ENCODE measurements at places on chromosomes 2 and 18. TPM values are rescaled to one million over a fixed set of nuclear protein-coding genes. Genes with fewer than 3 reads are reported as not detected.

DNA sequence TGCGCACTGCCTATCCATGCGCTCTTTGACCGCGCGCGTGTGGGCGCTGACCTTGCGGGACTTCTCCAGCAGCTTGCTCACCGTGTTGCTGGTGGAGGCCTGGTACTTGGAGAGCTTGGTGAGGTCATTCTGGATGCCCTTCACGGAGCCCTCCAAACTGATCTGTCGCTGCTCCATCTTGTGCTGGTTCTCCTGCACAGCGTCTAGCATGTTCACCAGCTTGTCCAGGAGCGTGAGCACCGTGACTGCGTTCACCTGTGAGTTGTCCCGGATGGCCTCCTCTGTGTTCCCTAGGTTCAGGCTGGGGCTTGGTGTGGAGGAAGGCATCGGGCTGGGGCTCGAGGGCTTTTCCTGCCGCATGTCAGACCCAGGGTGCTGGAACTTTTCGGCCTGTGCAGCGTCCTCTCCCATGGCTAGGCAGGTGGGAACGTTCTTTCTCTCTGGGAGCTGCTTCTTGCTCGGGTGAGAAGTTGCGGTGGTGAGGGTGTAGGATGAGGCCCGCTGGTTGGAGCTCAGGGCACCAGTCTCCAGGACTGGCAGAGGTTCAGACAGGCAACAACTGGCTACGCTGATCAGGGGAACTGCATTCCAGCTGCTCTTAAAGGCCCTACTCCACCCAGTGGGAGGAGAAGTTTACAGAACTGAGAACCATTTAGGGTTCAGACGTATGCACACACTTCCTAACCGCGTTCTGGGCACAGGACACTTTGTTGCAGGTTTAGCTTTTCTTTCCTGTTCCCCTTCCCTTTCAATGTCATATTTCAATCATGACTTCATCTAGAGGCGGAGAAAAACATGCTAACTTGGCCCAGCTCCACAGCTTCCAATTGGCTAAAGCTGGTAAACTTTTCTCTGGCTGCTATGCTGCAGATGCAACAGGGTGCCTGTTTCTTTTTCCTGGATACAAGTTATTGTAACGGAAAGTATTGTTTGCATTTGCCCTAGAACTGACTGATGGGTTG, at the start of gene CAVIN2:
Gene CAVIN2 (minus strand): TSS at position 574 of the 962 bp plus-strand sequence. CDS start 163 bp downstream, at position 411.
- peak within 1 kb of the TSS; percentile 84 for H3K27ac ChIP-seq
- H3K36me3 ChIP-seq: no peaks in the 10 kb centered on the region
- H3K4me1 ChIP-seq: no peaks in the 10 kb centered on the region
- no peaks in the 10 kb centered on the region for H3K27me3 ChIP-seq
- peak within 1 kb of the TSS; percentile 48 for H3K4me3 ChIP-seq
- peak; percentile 48 for DNase-seq

Gene COBLL1
- total RNA-seq: 9.5 TPM

DNA sequence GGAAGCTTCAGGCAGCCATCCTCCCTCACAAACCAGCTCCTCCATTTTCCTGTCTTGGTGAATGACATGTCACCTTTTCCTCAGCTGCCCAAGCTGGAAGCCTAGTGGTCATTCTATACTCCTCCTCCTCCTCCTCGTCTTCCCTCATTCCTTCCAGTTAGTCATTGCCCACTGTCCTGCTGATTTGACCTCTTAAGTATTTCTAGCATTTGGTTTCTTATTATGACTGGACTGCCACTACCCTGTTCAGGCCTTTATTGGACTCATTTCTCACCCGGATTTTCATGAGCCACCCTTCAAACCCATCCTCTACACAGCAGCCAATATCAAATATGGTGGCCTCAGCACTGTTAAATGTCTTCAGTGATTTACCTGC, 21.9 kb upstream of the MGAT5 start:
- H3K27me3 ChIP-seq: no peaks in the 10 kb centered on the region
- H3K4me3 ChIP-seq: no peak overlapping the region
- no peak for DNase-seq

DNA sequence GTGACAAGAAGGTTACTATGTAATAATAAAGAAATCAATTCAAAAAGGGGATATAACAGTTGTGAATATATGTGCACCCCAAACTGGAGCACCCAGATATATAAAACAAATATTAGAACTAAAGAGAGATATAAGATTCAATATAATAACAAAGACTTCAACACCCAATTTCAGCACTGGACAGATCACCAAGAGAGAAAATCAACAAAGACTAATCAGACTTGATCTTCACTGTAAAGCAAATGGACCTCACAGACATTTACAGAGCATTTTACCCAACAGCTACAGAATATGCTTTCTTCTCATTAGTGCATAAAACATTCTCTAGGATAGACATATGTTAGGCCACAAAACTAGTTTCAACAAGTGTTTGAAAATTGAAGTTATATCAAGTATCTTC, 287.7 kb downstream of the DSC3 start:
- no peaks in the 10 kb centered on the region for H3K4me1 ChIP-seq
- no peak overlapping the region for H3K27ac ChIP-seq
- no peaks in the 10 kb centered on the region for H3K27me3 ChIP-seq
- DNase-seq: no peak
- H3K36me3 ChIP-seq: no peaks in the 10 kb centered on the region
- H3K4me3 ChIP-seq: no peak overlapping the region

DNA sequence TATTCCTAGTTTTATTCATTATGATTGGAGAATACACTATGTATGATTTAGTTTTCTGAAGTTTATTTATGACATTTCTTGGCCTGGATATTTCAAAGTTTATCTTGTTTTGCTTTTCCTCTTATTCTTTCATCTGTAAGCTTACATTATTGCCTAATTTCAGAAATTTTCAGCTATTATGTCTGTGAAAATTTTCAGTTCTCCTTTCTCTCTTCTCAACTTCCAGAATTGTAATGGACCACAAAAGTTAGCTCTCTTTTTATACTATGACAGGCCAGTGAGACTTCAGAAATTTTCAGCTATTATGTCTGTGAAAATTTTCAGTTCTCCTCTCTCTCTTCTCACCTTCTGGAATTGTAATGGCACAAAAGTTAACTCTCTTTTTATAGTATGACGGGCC, 97.2 kb upstream of the SCN7A start:
- H3K27me3 ChIP-seq: no peaks in the 10 kb centered on the region
- H3K36me3 ChIP-seq: no peaks in the 10 kb centered on the region
- no peak overlapping the region for H3K4me3 ChIP-seq
- no peaks in the 10 kb centered on the region for H3K4me1 ChIP-seq
- DNase-seq: no peak
- H3K27ac ChIP-seq: no peak overlapping the region

Gene REG3G
- not detected for total RNA-seq

Gene C2orf81
- total RNA-seq: 2.1 TPM

Gene TUBB8B
- not detected for total RNA-seq

GRCh38 chr18:79465392-79465991, 69.8 kb downstream of the NFATC1 start:
- no peaks in the 10 kb centered on the region for H3K4me1 ChIP-seq
- no peak overlapping the region for H3K4me3 ChIP-seq
- H3K27me3 ChIP-seq: no peaks in the 10 kb centered on the region

Gene NMS
- total RNA-seq: not detected

DNA sequence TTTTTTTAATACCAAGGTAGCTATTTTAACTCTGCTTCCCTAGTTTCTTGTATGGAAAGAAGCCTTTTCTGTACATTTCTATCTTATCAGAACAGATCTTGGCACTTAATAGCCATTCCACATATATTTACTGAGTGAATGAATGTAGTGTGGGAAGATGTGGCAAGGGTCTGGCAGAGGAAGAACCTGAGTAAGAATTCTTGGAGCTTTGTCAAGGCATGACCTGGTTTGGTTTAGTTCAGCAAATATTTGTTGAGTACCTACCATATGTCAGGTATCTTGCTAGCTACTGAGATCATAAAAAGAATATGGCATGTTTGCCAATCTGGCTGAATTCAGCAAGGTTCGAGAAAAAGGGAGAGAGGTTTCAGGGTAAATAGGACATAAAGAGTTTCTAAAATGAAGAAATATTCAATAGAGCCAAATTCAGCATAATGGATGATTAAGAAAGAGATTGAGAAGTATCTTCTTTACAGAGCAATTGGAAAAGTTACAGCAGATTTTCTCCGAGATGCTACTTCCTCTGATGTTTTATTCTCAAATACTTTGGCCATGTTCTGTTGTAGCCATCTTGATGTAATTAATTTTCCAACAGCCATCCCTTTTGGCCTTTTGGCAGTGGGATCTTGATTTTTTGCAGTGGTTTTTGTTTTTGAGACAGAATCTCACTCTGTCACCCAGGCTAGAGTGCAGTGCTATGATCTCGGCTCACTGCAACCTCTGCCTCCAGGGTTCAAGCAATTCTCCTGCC, 21.7 kb upstream of the MEP1B start:
- H3K4me1 ChIP-seq: no peaks in the 10 kb centered on the region
- no peak for DNase-seq
- H3K27ac ChIP-seq: no peak overlapping the region
- no peaks in the 10 kb centered on the region for H3K36me3 ChIP-seq

GRCh38 chr18:10919851-10920250, 229.5 kb downstream of the PIEZO2 start:
- no peak overlapping the region for H3K4me3 ChIP-seq
- DNase-seq: no peak
- H3K27ac ChIP-seq: no peak overlapping the region
- no peaks in the 10 kb centered on the region for H3K36me3 ChIP-seq
- H3K4me1 ChIP-seq: no peaks in the 10 kb centered on the region

DNA sequence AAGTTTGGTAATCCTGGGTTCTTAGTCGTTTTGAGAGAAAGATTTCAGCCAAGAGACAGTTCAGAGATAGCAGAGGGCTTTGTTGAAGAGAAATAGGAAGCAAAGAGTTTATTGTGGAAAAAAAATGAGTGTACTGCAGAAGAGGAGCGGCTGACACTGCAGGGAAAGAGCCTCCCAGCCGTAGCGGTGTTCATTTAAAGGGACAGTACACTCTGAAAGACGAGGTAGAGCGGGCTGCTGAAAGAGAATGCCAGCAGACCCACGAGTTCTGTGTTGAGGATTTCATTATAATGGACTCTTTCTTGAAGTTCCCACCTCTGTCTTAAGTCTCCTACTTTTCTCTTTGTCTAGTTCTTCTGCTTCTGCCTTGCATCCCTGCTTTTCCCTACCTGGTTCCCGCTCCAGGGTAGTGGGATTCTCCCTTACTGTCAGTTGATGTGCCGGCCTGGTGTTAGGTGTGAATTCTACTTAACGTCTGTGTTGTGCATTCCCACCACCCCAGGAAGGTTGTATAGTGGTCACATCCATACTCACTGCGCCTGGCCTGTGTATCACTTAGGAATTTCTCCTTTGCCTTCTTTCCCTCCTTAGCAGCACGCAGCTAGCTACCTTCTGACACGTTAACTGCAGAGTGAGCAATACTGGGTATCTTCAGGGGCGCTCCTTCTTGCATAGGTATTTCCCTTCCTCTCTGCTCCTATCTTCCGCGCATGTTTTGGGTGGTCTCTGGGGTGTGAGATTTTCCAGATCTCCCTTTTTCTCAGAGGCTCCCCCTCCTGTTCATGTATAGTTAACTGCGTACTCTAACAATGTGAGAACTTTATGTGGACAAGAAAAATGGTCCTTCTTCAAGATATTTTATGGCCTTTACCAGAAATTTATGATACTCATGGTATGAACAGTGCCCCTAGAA, 164.5 kb downstream of the PTH2R start:
- no peaks in the 10 kb centered on the region for H3K4me1 ChIP-seq
- H3K27ac ChIP-seq: no peak overlapping the region
- no peak for DNase-seq
- H3K36me3 ChIP-seq: no peaks in the 10 kb centered on the region
- H3K27me3 ChIP-seq: no peaks in the 10 kb centered on the region
- no peak overlapping the region for H3K4me3 ChIP-seq

DNA sequence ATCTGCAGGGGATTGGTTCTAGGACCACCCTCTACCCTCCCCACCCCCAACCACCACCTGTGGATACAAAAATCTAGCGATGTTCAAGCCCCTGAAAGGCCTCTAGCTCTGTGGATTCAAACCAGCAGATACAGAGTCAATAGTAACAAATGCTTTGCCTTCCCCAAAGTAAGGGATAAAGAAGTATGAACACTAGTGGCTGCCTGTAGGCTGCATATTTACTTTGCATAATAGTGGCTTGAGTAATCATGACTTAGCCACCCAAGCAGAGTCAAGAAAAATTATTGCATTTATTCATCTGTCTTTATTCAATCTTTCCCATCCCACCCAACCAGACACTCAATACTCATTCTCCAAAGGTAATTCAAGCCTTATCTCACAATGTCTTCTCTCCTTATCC, 43.8 kb downstream of the SOCS6 start:
- no peak overlapping the region for H3K4me3 ChIP-seq
- no peak for DNase-seq
- H3K4me1 ChIP-seq: no peaks in the 10 kb centered on the region
- H3K27ac ChIP-seq: no peak overlapping the region
- no peaks in the 10 kb centered on the region for H3K27me3 ChIP-seq

DNA sequence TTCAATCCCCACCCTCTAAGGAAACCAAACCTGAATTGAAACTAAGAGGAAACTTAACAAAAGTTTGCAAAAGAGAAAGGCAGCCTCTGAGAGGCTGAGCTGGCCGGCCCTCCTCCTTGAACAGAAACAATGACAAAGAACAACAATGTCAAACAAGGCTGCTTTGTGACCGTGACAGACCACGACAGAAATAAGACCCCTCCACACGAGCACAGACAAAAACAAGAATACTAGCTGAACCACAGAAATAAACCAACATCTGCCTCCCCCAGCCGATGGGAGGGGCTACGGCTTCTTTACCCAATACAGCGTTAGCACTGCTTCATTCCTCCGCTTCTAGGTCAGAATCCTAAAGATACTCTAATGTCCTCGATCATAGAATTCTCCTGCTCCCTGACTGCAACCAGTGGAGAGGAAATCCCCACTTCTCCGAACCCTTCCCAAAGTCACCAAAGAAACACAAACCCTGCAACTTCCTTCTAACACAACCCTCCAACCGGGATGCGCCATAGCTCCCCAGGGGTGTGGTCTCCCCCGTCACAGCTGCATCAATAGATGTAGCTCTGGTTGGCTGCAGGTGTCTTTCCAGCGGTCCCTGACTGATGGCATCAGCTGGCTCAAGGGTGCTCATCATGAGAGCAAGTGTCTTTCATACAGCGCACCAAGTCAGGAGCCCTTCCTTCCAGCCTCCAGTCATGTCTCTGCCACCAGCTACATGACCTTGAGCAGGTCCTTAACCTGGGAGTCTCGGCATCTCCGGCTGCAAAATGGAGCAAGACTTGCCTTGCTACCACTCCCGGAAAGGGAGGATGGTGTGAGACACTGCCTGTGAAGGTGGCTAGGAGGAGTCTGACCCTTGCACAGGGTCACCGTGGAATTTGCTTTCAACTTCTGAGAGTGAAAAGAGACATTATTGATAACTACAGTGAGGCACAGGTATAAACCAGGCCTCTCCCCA, 198.6 kb downstream of the HAUS1 start:
- H3K36me3 ChIP-seq: no peaks in the 10 kb centered on the region
- no peak overlapping the region for H3K27ac ChIP-seq
- no peak overlapping the region for H3K4me3 ChIP-seq
- DNase-seq: no peak
- H3K27me3 ChIP-seq: no peaks in the 10 kb centered on the region
